ENCODE measurements at places on chromosomes 5 and 9.

GRCh38 chr5:31116466-31117031 is 76.9 kb upstream of the CDH6 start:
- no peaks in the 10 kb centered on the region for H3K27me3 ChIP-seq
- no peak for DNase-seq
- H3K36me3 ChIP-seq = no peaks in the 10 kb centered on the region
- no peak overlapping the region for H3K4me3 ChIP-seq
- no peak overlapping the region for H3K27ac ChIP-seq
- no peaks in the 10 kb centered on the region for H3K4me1 ChIP-seq

- peak overlapping the region; percentile 82 for H3K27ac ChIP-seq
- H3K36me3 ChIP-seq = no peaks in the 10 kb centered on the region
- DNase-seq = no peak
Measured at GRCh38 chr5:177427211-177427822, 841 bp downstream of the GRK6 start.

GRCh38 chr9:133104718-133105460 is 16.2 kb downstream of the RALGDS start:
- H3K27me3 ChIP-seq = no peaks in the 10 kb centered on the region
- H3K36me3 ChIP-seq = peaks cover 79% of the 10 kb centered on the region
- H3K4me1 ChIP-seq = no peaks in the 10 kb centered on the region
- no peak overlapping the region for H3K27ac ChIP-seq
- no peak for DNase-seq

DNA sequence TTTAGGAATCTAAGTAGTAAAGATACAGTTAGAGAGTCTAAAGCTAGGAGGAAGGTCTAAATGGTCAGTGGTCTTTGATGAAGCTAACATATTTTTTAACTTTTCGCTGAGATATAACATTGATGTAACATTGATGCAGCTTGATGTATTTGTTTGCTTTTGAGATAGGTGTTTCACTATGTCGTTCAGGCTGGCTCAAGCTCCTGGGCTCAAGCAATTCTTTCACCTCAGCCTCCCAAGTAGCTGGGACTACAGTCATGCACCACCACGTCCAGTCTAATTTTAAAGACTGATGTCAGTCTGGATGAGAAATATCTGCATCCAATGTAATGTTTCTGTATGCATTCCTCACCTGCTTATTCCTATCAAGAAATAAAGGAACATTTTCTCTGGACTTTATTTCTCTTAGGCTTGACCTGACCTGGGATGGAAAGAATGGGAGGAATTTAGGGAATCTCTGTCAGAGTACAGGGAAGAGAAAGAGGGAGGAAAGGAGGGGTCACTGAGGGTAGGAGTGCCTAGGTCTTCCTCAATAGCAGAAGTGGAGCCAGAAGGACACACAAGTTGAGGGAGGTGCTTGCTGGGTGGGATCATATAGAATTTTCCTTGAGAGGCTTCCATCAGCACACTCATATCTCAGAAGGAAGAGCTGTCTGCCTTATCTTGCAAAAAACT is 101.5 kb upstream of the GPBP1 start:
- H3K27ac ChIP-seq = no peak overlapping the region
- no peaks in the 10 kb centered on the region for H3K4me1 ChIP-seq
- H3K4me3 ChIP-seq = no peak overlapping the region
- DNase-seq = no peak
- peaks cover 3% of the 10 kb centered on the region for H3K27me3 ChIP-seq

DNA sequence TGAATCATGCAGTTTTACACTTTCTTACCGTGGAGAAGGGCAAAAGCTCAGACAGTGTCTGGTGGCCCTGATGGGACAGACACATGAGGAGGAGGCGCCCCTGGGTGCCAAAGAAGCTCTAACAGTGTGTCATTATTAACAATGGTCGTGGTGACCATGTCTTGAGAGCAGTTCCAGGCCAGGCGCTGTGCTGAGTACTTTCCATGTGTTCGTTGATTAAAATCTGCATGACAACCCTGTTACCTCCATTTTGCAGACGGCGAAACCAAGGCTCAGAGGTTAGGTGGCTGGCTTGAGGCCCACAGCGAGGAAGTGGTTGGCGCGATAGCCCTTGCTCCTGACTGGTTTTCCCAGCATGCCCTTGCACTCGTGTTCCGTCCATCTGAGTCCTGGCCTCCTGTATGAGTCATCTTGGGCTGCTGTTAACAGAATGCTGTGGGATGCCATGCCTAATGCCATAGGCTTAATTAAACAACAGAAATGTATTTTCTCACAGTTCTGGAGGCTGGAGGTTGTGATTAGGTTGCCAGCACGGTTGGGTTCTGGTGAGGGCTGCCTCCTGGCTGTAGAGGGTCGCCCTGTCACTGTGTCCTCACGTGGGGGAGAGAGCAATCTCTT is 92.0 kb downstream of the AMBP start:
- no peaks in the 10 kb centered on the region for H3K36me3 ChIP-seq
- H3K27me3 ChIP-seq = no peaks in the 10 kb centered on the region
- no peak for DNase-seq
- H3K4me1 ChIP-seq = no peaks in the 10 kb centered on the region

- peaks cover 10% of the 10 kb centered on the region for H3K4me1 ChIP-seq
- H3K4me3 ChIP-seq = no peak overlapping the region
- H3K36me3 ChIP-seq = no peaks in the 10 kb centered on the region
- DNase-seq = no peak
- H3K27ac ChIP-seq = no peak overlapping the region
- no peaks in the 10 kb centered on the region for H3K27me3 ChIP-seq
Measured at GRCh38 chr5:68257210-68257609, 41.7 kb downstream of the PIK3R1 start.

Data from pancreas (tissue), 10 donors.